ENCODE measurements at places on chromosomes 2 and 18.
A peak's percentile ranks its signal among the peaks of the same experiment; 100 is the strongest.

GRCh38 chr2:151556121-151556520 lies 146.4 kb downstream of the RIF1 start:
- peak; percentile 2 for DNase-seq

- DNase-seq, result peak; percentile 50
These were observed 112.8 kb upstream of the CDC42EP3 start for GRCh38 chr2:37784071-37784758.

- DNase-seq, result peak; percentile 70
These were observed 50.5 kb downstream of the MTA3 start for GRCh38 chr2:42618972-42619371.

DNA sequence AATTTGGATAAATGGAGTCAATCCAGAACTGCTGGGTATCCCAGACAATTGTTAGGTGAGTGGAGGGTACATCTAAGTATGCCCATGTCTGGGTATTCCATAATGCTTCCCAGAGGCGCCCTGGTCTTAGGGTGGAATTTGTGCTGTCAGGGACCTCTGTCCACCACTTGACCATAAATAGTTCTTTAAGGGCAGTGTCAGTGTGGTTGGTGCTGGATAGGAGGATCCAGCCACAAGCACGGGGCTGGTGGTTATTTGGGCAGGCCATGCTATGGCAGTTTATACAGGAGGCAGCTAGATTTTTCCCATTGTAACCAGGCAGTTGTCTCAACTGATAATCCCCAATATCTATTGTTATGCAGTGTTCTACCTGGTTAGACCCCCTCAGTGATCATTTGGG lies 104.4 kb upstream of the B3GNT2 start:
- DNase-seq, result no peak

Data from fibroblast of skin of right biceps (primary cell).